ENCODE measurements at places on chromosomes 7 and 10.

- no peak for DNase-seq
Measured at GRCh38 chr10:119725517-119725827, 378 bp upstream of the INPP5F start.

DNA sequence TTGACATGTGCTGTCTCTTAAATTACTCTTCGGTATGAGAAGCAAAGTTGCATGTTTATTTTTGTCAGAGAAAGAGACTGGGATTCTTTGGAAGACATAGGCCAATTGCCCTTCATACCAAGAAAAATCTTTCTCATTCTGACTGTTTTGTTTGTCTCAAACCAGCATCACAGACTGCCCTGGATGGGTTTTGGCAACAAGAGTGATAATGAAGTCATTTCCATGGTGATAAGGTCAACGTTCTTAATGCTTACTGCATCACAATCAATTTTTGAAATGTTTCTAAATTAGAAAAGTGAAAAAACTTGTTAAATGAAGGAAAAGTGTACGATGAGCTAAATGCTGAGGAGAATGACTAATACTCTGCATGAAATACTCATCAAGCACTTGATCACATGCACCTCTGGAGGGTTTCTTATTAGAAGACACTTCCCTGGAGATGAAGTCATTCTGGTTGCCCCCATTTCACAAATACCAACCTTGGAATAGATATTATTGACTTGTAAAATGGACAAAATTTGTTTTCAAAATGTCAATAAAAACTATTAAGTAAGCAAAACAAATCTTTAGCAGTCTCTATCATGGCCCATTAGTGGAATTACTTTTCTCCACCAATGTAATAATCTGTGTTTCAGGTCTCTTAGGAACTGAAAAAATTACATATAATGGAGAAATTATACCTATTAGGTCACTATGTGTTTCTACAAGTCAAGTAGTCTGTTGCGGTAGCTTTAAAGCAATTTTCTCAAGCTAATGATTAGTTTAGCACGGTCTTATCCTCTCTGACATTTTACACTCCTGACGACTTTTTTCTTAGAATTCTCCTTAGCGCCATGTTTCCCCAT is 19.9 kb upstream of the SEC61G start:
- DNase-seq: no peak

- DNase-seq: no peak
Measured at GRCh38 chr10:33569702-33570101, 235.2 kb upstream of the NRP1 start.

DNA sequence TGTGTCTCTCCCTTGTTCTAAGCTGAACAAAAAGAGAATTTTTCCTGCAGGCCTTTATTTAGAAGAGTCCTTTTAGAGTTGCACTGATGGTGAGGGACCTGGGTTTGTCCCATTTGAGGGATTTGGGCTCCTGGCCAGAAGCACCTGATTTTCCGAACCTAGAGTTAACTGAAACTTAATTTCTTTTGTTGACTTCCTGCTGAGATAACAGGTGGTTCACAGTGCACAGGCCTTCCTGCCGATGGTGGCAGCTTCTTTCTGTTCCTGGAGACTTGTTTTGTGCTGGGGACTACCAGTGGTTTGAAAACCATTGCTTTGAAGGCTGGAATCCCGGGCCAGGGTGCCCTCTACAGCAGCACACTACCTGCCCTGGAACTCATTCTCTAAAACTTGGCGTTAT is 99.2 kb downstream of the SUGCT start:
- DNase-seq: no peak

DNA sequence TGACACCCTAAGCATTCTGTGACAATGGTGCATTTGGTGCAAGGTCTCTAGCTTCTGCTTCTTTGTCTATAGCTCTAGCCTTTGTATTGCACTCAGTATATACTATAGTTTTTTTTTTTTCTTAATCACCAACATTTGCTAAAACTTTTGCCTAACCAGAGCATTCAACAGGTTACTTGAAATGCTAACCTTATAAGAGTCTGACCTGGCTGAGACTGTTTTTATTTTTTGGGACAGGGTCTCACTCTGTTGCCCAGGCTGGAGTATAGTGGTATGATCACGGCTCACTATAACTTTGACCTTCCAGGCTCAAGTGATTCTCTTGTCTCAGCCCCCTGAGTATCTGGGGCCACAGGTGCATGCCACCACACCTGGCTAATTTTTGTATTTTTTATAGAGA is 92.4 kb downstream of the ZNF365 start:
- DNase-seq: no peak

DNA sequence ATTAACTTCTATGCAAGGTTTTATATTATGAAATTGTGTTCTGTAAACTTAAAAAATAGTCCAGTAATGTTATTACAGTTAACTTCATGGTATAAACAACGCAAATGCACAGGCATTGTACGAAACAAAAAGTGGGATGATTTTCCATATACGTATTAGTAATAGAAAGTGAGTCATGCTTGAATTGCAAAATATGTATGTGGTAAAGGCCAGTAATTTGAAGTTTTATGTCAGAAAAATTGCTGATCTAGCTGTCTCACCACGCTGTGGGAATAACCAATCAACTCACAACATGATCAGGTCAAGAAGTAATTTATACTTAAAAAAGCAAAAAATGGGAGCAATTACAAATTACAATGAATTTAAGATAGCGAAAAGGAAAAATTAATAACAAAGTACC is 37.0 kb upstream of the GLI3 start:
- no peak for DNase-seq

- peak; percentile 69 for DNase-seq
Measured at GRCh38 chr10:79379512-79380124, 32.3 kb downstream of the PPIF start.

DNA sequence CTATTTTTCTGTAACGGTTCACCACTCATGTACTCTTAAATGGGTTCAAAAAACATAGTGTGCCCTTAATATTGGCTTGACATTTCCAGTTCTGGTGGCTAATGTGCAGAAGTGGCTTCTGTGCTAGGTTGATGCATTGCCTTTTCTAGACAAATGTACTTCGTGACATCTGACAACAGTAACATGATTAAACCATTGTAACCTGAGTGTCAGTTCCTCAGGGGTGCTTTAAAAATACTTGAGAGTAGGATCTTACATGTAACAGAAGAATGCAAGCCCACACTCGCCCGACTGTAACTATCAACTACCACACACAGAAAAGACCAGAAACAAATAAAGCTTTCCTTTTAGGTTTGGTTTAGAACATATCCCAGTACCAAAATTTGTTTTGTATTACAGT is 393.4 kb upstream of the NFE2L3 start:
- no peak for DNase-seq

GRCh38 chr7:140676306-140676705 is 3.6 kb downstream of the ADCK2 start:
- DNase-seq: no peak

- no peak for DNase-seq
Measured at GRCh38 chr10:84540022-84540616, 211.7 kb downstream of the CCSER2 start.

DNA sequence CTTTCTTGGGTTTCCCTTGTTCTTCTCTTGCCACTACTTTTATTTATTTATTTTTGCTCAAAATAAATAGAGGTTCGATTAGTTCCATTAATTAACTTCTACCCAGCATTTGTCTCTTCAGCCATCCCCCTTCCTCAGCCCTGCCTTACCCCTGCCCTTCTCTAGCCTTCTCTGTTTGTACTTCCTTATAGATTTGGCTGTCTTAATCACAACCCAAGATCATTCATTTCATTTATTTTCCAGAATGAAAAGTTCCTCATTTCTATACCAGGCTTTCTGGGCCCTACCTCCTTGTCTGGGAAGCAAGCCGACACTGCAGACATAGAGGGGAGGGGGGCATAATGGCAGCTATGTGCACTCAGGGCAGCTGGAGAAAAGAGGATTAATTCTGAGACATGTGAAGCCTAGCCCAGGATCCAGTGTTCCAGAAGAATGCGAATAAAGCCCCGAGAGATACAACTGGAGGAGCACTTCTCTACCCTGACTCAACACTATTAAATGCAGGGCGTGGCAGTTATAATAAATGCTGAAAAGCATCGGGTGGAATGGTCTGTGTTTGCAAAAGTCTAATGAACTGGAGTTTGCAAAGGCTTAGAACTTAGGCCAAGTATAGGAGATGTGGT is 6.4 kb upstream of the PDCD4 start:
- peak; percentile 58 for DNase-seq

DNA sequence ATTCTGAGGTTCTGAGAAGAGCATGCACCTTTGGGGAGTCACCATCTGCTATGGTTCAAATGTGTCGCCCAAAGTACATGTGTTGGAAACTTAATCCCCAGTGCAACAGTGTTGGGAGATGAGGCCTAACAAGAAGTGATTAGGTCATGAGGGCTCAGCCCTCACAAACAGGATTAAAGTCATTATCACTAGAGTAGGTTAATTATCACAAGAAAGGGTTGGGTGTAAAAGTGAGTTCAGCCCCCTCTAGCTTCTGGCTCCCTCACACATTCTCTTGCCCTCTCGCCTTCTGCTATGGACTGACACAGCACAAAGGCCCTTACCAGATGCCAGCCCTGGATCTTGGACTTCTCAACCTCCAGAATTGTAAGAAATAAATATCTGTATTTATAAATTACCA is 100.3 kb upstream of the C10orf90 start:
- DNase-seq: no peak

All from right forelimb (tissue), 1 donor.